ENCODE measurements at places on chromosomes 12 and 14.

- no peak for DNase-seq
These were observed 162.7 kb upstream of the GSC start for GRCh38 chr14:94932589-94932988.

- no peak for DNase-seq
These were observed 236.7 kb downstream of the CACNA1C start for GRCh38 chr12:2289525-2289924.

DNA sequence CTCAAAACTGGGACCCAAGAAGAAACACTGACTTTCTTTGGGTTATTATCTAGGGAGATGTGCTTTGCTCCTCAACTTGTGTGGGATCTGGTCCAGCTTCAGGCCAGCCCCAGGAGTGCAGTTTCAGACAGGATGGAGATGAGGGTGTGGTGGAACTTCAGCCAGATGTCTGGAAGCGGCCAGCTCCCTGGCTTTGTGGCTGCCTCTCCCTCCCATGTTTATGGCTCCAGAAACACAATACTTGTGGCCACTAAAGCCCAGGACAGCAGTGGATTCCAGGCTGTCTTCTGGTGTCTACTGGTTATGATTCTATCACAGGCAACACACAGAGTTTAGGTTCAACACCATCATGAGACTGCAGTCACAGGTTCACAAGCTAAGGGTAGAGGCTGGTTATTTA, 44.2 kb upstream of the EMP1 start:
- no peak for DNase-seq

GRCh38 chr14:104130974-104131651, 7.3 kb upstream of the KIF26A start:
- DNase-seq: peak; percentile 48

DNA sequence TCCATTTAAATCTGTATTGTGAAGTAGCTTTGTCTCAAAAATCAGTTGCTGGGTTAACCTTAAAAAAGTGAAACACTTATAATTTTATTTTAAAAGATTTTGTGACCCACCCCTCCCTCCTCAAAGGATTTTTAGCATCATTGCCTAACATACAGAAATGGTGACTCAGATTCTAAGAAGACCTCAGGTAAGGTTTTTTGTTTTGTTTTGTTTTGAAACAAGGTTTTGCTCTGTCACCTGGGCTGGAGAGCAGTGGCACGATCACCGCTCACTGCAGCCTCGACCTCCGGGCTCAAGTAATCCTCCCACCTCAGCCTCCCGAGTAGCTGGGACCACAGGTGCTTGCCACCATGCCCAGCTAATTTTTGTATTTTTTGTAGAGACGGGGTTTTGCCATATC, 74.2 kb downstream of the GNS start:
- DNase-seq: no peak

DNA sequence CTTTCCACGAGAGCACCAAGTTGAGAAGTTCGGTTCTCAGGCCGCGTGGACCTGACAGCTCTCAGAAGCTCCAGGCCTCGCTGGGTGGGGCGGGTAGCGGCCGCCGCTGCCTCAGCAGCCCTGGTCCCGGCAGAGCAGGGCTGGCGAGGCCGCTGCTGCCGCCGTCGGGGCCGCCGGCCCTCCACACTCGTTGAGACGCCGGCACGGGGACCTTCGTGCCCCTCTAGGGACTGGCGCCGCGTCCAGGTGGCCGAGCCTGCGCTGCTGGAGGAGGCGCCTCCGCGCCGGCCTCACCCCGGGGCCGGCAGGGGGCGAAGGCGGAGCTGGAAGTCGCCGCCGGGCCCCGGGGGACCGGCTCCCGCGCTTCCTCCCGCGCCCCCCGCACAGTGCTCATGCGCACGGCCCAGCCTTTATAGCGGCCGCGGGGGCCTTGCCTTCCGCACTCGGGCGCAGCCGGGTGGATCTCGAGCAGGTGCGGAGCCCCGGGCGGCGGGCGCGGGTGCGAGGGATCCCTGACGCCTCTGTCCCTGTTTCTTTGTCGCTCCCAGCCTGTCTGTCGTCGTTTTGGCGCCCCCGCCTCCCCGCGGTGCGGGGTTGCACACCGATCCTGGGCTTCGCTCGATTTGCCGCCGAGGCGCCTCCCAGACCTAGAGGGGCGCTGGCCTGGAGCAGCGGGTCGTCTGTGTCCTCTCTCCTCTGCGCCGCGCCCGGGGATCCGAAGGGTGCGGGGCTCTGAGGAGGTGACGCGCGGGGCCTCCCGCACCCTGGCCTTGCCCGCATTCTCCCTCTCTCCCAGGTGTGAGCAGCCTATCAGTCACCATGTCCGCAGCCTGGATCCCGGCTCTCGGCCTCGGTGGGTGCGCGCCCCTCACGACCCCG, at the start of gene COCH:
Gene COCH (plus strand): TSS at position 440 of the 879 bp plus-strand sequence. CDS start 380 bp downstream, at position 820.
- DNase-seq: peak; percentile 32

GRCh38 chr14:94897082-94897481, 127.2 kb upstream of the GSC start:
- DNase-seq: no peak

GRCh38 chr12:47868552-47869031, 36.2 kb downstream of the VDR start:
- DNase-seq: no peak

All from activated CD4-positive, alpha-beta T cell treated with anti-CD3 and anti-CD28 coated beads for 48 hours (primary cell).